Hematopoietic multipotent progenitor cell treated with erythropoietin and hydrocortisone succinate and interleukin-3 and kit ligand, for 15 days (in vitro differentiated cells): ENCODE measurements at places on chromosomes 6 and 20.

DNA sequence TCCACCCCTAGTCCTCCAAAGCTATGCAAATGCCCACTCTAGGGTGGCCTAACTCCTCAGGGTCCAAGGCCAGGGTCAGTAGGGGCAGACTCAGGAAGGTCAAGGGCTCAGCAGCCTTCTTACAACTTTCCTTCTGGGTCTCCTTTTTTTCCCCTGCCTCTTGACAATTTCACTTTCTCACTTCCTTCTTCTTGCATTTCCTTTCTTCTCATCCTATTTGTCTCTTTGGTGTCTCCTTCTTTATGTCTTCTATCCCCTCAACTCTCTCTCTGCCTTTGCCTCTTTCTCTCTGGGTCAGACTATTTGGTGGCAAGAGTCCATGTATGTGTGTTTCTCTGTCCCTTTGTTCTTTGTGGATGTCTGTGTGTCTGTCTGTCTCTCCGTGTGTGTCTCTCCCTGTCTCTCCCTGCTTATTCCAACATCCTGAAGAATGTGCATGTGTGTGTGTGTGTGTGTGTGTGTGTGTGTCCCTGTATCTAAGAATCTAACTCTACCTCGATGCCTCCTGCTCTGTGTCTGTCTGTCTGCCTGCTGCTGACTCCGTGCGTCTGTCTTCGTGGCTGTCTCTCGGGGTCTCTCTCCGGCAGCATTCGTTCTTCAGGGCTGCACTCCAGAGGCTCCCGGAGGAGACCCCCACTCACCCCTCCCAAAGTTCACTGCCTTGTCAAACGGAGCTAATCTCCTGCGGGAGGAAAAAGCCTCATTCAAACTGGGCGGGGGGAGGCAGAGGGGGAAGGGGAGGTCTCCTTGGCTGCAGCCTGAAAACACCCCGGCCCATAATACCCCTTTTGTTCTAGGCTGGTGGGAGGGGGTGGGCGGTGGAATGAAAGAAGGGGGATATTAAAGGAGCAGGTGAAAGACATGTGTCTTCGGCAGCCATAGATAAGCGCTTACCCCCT, 51.7 kb upstream of the FOXP4 start:
- DNase-seq: no peak

- DNase-seq: no peak
These were observed 62.2 kb downstream of the TCP11 start for GRCh38 chr6:35078896-35079295.

DNA sequence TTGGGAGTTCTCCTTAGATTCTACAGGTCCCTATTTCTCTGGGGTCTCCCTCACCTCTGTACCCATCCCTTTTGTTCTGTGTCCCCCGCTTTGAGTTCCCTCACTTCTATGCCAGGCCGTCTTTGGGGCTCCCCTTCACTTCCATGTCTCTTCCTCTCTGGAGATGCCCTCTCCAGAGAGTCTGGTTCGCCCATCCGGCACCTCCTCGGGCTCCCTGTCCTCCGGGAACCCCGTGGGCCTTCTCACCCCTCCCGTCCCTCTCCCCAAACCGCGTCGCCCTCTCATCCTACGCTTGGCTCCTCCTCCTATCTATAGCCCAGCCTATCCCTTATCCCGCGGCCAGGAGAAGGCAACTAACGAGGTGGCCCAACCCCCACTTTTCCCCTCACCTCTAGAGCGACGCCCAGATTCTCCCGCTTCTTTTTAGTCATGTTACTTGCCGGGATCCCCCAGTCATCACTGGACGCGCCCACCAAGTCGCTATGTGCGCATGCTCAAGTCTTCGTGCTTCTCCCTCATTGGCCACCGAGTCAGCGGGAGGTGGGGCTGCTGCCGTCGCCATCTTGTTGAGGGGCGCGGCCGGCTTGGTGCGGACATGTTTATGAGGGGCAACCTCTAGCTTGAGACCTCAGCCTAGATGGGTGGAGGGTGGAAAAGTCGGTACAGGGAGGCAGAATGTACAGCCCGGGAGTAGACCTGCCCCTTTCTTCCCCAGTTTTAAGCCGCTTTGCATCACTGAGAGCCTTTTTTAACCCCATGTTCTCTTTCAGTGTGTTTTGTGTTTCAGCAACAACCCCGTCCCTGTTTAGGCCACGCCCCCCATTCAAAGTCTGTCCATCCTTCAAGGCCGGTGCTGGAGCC, at the start of gene CCDC167:
Gene CCDC167 (minus strand): TSS at position 461 of the 861 bp plus-strand sequence. CDS start 30 bp downstream, at position 431.
- DNase-seq: peak; percentile 97

- no peak for DNase-seq
These were observed 43.3 kb downstream of the VAPB start for GRCh38 chr20:58432186-58432954.

DNA sequence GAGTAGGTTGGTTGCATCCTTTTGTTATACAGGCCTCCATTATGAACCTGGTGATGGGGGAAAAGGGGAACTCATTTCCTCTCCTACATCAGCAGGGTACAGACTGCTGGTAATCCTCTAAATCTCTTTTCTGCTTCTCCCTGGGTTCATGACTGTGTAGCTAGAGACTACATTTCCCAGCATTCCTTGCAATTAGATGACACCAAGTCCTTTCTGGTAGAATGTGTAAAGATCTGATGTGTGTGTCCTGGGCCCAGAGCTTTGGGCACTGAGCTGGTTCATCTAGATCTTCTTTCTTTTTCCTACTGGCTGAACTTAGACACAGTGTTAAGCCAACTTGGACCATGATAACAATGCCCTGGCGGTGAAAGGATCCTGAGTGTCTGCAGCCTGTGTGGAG, 104.7 kb upstream of the IFNGR1 start:
- DNase-seq: no peak

- DNase-seq: no peak
These were observed 15.5 kb upstream of the NPEPL1 start for GRCh38 chr20:58677079-58677604.

DNA sequence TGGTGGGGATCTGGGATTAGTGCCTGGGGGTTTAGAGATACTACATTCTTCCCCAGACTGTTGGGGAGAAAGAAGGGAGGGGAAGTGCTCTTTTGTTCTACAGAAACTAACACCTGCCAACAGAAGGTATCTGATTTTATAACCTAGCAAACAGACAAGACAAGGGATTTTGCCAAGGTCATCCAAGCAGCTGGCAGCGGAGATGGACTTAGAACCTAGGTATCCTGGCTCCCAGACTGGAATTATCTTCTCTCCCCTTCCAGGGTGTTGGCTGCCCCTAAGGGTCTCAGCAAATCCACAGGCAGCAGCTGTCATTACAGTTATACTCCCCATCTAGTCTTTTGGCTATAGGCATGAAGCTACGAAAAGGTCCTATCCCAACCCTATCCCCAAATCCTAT, 8.4 kb downstream of the SDC4 start:
- no peak for DNase-seq

DNA sequence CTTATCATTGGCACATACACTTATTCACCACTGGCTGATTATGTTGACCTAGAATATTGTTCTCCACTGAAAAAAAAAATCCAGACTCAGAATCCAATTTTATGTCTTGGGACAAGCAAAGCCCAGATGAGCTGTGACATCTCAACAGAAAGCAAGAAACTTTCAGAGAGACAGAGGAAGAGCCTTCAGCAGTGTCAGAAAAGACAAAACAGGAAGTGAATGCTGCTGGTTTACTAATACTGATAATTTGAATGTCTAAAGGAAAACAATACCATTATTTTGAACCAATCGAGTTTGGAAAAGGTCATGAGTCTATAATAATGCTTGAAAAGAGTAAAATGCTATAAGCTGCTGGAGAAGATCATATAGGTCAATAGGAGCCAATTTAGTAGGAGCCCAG, 179.8 kb upstream of the RIMS1 start:
- no peak for DNase-seq

DNA sequence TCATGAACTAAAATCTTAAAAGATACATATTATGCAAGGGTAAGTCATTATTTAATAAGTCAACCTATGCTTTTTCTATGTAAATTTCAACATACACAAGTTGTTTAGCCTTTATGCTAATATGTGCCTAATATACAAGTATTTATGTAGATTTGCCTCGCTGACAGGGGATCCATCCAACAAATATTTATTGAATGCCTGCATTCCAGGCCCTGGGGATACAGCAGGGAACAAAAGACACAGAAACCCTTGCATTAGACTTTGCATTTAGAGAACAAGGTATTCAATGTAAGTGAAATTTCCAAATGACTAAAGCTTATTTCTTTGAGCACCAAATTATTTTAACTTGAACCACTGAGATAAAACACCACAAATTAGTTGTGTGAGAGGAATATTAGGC, 19.1 kb downstream of the SERINC1 start:
- no peak for DNase-seq

GRCh38 chr20:36214684-36215256, 21.5 kb upstream of the AAR2 start:
- DNase-seq: no peak

- no peak for DNase-seq
These were observed 181.4 kb upstream of the MYLIP start for GRCh38 chr6:15947436-15947835.

- DNase-seq: no peak
These were observed 9.9 kb upstream of the ULBP3 start for GRCh38 chr6:150078788-150079187.

DNA sequence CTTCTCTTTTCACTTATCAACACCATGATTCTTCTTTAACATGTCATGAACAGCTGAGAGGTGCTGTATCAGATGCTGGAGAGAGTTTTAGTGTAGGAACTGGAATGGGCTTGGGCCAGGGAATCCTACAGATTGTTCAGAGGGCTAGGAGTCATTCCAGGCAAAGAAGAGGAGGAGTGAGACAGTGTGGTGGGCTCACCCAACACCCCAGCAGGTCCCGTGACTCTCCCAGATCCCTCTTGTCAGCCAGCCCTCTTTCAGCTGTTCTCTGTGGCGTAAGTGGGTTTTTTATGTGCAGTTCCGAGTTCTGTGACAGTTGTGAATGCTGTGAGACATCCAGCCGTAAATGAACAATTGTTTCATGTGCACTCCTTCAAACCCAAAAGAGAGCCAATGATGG, 31.4 kb upstream of the CEP162 start:
- no peak for DNase-seq

DNA sequence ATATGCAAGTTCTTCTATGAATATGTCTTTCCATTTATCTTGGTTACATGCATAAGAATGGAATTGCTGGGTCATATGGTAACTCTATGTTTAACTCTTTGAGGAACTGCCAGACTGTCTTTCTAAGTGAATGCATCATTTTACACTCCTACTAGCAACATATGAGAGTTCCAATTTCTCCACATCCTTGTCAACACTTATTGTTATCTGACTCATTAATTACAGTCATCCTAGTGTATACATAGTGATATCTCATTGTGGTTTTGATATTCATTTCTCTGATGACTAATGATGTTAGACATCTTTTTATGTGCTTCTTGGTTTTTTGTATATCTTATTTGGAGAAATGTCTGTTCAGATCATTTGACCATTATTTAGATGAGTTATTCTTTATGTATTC, 96.7 kb upstream of the LAMP5 start:
- no peak for DNase-seq

GRCh38 chr6:42652024-42652746, 70.2 kb downstream of the PRPH2 start:
- no peak for DNase-seq

GRCh38 chr6:33731035-33731434, 15.7 kb downstream of the IP6K3 start:
- DNase-seq: no peak

GRCh38 chr6:170134031-170134470, 156.8 kb downstream of the DLL1 start:
- DNase-seq: no peak

DNA sequence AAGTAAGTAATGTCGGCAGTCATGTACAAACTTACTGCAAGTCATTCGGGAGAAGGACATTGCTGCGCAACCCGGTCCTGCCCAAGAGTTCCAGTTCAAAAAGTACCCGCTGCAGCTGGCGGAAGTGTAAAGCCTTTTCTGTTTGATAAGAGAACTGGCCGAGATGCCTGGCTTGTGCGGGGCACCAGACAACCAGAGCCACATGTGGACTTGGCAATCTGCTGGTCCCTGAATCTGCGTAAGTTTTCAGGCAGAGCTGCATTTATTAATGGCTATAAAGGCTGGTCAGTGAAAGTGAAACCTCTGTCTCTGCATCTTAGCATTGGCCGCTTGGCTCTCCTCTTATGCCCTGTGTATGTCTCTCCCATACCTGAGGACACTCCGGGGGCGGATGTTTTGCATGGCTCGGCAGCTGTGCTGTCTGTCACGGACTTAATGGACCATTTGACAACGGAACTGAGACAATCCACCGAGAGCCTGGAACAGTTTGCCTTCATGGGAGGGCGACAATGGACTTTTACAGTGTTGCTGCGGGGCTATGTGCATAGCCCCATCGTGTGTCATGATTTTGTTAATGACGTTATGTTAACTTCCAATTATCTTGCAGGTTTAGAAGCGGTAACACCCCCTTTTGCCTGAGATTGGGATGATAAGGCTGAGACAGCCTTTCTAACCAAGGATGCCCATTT, 19.8 kb upstream of the RGS17 start:
- DNase-seq: no peak

GRCh38 chr6:133504761-133505160, 263.6 kb downstream of the EYA4 start:
- no peak for DNase-seq

- DNase-seq: no peak
These were observed 122.9 kb upstream of the PDE7B start for GRCh38 chr6:135728589-135728988.

GRCh38 chr6:112701201-112701600, 354.1 kb downstream of the RFPL4B start:
- DNase-seq: no peak

- no peak for DNase-seq
These were observed 12.7 kb downstream of the TRIM27 start for GRCh38 chr6:28910901-28911690.

DNA sequence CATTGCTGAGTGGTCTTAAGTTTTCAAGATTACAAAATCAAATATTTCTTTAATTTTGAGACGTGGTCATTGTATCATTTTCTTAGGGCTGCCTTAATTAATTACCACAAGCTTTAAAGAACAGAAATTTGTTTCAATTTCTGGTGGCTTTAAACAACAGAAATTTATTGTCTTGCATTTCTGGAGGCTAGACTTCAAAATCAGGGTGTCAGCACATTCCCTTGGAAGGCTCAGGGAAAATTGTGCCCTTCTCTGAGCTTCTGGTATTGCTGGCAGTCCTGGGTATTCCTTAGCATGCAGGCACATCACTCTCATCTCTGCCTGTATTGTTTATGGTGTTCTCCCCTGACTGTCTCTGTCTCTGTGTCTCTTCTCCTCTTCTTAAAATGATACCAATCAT, 76.0 kb upstream of the PCSK2 start:
- DNase-seq: no peak

GRCh38 chr6:159203304-159204005, 34.3 kb downstream of the FNDC1 start:
- DNase-seq: no peak

DNA sequence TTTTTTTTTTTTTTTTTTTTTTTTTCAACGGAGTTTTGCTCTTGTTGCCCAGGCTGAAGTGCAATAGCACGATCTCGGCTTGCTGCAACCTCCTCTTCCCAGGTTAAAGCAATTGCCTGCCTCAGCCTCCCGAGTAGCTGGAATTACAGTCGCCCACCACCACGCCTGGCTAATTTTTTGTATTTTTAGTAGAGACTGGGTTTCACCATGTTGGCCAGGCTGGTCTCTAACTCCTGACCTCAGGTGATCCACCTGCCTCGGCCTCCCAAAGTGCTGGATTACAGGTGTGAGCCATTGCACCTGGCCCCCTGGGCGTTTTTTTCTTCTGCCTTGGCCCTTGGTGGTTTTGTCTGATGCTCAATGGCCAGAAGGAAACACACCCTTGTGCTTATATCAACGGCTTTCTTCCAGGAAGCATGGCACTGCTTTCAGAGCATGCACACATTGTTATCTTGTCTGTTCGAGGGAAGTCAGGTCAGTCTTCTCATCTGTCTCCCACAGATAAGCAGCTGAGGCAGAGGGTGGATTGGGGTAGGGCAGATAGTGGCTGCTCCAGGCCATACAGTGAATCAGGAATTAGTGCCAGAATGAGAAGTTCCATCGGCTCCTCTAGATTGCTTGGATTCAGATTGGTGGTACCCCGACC, 203.1 kb downstream of the TSHZ2 start:
- DNase-seq: peak; percentile 66
